ENCODE measurements at places on chromosomes 6 and 20.

- DNase-seq, result peak; percentile 35
These were observed 52.5 kb upstream of the TAGAP start for GRCh38 chr6:159097256-159097655.

DNA sequence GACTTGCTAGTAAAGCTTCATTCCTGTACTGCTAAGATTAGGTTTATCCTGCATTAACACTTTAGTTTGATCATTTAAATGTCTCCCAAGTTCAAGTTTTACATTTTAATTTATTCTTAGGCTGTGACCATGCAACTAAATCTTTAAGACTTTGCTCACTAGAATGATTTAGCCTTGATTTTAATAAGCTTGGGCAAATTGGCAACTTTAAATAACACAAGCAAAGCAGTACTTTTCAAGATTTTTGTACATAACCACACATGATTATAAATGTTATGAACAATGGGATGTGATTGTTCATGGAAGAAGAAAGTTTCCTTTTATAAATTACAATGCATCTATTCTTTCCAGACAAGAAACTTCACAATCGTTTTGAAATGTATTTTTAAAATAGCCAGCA lies 948.0 kb upstream of the EPHA7 start:
- no peak for DNase-seq

GRCh38 chr6:5553767-5554166 lies 292.5 kb downstream of the FARS2 start:
- no peak for DNase-seq

DNA sequence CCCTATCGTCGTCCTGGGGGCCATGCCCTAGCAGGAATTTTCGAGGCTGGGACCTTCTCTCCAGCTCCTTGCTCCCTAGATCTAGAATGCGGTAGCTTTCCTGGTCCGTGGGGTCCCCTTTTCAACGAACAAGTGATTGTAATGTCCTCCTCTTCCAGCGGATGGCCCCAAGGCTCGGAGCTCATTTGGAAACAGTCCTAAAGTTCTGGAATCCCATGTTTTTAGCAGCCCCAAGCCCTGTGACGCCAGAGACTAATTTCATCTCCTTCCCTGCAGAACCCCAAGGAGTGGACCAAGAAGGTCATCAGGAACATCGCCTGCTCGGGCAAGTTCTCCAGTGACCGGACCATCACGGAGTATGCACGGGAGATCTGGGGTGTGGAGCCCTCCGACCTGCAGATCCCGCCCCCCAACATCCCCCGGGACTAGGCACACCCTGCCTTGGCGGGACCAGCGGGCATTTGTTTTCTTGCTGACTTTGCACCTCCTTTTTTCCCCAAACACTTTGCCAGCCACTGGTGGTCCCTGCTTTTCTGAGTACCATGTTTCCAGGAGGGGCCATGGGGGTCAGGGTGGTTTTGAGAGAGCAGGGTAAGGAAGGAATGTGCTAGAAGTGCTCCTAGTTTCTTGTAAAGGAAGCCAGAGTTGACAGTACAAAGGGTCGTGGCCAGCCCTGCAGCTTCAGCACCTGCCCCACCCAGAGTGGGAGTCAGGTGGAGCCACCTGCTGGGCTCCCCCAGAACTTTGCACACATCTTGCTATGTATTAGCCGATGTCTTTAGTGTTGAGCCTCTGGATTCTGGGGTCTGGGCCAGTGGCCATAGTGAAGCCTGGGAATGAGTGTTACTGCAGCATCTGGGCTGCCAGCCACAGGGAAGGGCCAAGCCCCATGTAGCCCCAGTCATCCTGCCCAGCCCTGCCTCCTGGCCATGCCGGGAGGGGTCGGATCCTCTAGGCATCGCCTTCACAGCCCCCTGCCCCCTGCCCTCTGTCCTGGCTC lies 48.5 kb downstream of the PYGB start:
- no peak for DNase-seq
